IgD-negative memory B cell (primary cell): ENCODE measurements at places on chromosomes 12 and 14. TPM values are rescaled to one million over a fixed set of nuclear protein-coding genes. Genes with fewer than 3 reads are reported as not detected.

Gene RPS26
- polyA plus RNA-seq = 1,297 TPM

Gene CCDC38
- polyA plus RNA-seq = not detected

Gene CYP27B1
- polyA plus RNA-seq = 0.09 TPM

Gene PAH
- polyA plus RNA-seq = not detected

Gene CMKLR1
- 0.64 TPM for polyA plus RNA-seq
